ENCODE measurements at places on chromosomes 11 and 22. TPM values are rescaled to one million over a fixed set of nuclear protein-coding genes. Genes with fewer than 3 reads are reported as not detected.

DNA sequence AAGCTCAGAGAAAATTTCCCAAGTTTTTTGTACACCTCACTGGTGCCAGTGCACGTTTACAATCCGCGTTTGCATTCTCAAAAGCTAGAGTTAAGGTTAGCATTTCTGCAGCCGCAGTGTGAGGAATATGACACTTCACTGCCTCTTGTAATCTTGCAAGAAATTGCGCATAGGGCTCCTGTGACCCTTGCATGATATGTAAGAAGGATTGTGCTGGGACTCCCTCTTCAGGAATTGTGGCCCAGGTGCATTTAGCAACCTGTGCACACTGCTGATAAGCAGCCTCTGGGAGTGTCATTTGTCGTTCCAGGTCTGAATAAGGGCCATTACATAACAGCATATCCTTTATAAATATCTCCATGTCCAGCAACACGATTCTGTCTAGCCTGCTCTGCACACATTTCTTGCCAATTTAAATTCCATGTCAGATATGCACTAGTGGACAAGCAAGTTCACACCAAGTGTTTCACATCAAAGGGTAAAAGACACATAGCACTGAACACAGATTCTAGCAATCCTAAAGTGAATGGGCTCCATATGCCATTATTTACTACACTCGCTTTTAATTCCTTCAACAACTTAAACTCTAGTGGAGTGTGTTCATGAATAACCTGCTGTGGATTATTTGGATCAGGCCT lies 69.2 kb upstream of the INCENP start:
- DNase-seq: no peak

GRCh38 chr11:100003985-100004384 lies 683.1 kb upstream of the ARHGAP42 start:
- DNase-seq: no peak

GRCh38 chr22:23076896-23077572 lies 6.7 kb downstream of the GNAZ start:
- no peak for DNase-seq

DNA sequence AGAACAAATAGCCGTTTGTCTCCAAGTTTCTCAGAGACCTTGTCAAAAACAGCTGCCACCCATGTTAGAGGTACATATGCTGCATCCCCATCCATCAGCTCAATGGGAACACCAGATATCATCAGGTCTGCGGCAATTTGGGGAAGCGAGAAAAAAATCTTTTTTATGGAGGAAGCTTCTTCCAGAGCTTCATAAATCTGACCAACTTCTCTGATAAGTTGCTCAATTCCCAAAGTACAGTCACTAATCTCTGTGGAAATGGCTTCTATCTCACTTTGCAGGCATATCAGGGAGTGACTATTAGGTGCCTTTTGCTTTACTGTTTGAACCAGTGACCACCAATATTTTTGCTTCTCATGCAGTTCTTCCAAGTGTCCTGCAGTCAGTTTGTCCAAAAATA lies 34.3 kb upstream of the MRPL17 start:
- no peak for DNase-seq

DNA sequence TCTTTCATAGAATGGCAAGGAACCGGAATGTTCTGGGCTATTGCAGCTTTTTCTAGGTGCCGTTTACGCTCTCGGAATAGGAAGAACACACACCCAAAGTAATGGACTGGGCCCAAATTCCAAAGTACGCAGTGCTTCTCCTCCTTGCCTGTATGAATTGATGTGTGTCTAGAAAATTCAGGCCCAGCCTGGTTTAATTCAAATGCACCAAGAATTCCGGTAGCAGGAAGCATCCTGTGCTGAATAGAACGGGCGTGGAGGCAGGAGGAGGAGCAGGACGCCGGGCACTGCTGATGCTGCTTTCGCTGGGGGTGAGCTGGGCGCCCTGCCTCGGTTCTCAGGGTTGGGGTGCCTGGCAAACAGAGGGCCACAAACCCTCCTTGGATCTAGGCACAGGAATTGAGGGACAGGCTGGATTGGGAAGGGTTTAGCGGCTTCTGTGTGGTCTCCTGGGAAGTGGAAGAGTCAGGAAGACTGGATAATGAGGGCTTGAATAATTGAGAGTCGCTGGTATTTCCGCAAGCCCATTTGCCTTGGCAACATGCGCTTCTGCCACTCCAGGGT lies 2.0 kb downstream of the PARVB start:
- no peak for DNase-seq

GRCh38 chr11:84310268-84310667 lies 1024.1 kb upstream of the CCDC90B start:
- DNase-seq: no peak

DNA sequence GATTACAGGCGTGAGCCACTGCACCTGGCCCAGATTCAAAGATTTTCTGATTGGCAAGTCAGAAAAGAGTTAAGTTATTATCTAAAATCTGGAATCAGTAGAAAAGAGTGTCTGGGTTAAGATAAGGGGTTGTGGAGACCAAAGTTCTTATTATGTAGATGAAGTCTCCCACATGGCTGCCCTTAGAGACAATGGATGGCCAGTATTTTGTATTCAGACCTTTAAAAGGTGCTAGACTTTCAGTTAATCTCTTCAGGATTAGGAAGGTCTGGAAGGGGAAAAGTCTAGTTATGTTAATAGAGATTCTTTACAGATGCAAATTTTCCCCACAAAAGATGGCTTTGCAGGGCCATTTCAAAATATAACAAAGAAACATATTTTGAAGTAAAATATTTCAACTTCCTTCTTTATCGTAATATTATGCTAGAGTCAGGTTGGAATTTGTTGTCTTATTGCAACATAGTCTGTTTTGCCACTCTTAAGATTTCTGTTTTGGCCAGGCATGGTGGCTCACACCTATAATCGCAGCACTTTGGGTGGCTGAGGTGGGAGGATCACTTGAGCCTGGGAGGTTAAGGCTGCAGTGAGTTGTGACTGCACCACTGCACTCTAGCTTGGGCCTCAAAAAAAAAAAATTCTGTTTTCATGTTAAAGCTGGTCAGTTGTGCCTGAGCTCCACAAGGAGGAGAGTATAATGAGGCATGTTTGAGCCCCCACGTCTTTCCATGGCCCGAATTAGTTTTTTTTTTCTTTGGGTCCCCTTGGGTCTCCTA lies 14.0 kb downstream of the GRAMD1B start:
- no peak for DNase-seq

DNA sequence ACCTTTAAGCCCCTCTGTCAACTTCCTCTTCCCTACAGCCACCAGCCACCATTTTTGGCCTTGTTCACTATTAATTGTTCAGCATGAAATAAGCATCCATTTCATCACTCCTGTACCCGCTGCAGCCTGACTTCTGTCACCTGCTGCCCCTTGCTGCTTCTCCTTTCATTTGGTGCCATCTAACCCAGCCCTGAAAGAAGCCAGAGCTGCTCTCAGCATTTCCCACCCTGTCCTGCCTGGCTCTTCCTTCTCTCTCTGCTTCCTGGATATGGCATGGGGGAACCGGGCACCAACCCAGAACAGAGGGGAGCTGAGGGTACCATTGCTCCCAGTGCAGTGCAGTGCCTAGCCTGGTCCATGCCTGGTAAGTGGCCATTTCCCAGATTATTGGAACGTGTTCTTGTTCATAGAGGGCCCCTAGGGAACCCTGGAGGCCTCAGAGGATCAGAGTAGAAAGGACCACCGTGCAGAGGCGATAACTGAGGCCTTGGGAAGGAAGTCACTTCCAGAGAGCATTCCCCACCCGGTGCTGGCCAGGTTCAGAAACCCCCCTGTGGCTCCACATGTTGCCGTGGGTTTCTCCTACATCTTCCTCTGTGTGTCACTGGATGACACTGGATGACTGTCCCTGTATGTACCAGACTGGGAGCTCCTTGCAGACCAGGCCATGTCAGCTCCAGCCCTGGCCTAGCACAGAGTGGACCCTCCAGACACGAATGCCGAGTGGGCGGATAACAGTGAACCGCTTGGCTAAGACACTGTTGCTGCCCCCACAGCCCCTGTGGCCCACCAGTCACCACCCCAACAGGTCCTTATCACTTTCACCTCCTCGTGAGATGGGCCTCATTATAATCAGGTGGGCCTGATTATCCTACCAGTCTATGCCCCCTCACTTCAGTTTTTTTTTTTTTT lies 4.7 kb downstream of the YDJC start:
- no peak for DNase-seq

DNA sequence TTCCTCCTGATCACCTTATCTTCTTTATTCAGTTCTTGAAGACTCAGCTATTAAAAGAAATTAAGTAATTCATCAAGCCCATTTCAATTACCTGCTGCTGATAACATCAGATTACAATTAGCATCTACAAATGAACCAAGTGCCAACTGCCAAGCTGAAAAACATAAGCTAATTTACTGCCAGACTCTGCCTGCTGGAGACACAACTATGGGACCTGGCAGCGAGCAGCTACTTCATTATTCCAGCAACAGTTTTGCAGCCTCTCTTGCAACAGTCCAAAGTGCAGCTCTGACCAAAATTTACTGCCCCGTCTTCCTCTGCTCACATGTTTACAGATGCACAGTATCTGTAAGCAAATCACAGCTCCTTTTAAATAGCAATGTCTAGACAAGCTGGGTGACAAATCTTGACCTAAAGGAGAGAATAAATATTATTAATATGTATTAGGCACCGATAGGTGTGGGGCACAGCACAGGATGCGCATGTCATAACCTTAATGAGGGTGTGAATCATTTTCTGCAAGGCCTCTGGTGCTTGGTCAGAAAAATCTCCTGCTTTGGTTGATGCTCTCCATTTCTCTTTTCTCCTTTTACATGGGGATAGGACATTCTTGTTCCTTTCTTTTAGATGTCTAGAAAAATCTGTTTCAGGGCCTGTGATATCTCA lies 232.2 kb upstream of the PITPNB start:
- no peak for DNase-seq

DNA sequence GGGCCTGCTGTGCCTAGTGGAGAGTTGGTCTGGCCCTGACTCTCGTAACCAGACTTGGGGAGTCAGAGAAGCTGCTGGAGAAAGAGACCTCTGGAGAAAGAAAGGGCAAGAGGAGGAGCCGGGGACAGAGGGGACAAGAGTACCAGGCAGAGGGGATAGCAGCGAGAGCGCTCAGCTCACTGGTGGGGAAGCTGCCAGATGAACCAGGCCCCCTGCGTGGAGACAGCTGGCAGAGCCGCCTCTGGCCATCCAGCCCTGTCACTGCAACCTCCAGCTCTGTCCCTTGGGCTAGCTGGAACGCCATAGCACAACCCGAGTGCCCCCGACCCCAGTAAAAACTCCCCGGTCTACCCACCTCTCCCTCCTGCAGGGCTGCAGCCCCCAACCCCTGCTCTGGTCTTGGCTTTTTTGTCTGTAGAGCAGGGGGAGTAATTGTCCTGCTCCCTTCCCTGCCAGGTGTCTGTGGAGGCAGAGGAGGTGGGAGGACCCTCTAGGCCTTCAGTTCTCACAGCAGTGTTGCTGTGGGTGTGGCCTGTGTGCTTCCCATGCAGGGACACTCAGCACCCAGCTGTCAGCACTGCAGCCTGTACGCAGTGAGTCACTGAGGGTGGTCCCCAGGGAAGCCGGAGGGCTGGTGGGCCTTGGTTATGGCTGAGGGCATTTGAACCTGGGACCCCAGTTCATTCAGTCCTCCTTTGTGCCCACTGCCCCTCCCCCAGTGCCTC lies 4.8 kb upstream of the SUN2 start:
- DNase-seq: no peak

GRCh38 chr11:830295-831117 lies 2.2 kb upstream of the CD151 start:
- peak; percentile 61 for DNase-seq

DNA sequence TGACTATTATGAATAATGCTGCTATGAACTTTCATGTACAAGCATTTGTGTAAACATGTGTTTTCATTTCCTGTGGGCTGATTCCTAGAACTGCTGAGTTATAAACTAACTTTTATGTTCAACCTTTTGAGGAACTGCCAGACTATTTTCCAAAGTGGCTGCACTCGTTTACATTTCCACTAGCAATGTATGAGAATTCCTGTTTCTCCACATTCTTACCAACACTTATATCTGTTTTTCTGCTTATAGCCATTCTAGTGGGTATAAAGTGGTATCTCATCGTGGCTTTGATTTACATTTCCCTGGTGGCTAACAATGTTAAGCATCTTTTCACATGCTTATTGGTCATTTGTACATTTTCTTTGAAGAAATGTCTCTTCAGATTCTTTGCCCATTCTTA lies 35.2 kb upstream of the SCUBE2 start:
- DNase-seq: no peak

DNA sequence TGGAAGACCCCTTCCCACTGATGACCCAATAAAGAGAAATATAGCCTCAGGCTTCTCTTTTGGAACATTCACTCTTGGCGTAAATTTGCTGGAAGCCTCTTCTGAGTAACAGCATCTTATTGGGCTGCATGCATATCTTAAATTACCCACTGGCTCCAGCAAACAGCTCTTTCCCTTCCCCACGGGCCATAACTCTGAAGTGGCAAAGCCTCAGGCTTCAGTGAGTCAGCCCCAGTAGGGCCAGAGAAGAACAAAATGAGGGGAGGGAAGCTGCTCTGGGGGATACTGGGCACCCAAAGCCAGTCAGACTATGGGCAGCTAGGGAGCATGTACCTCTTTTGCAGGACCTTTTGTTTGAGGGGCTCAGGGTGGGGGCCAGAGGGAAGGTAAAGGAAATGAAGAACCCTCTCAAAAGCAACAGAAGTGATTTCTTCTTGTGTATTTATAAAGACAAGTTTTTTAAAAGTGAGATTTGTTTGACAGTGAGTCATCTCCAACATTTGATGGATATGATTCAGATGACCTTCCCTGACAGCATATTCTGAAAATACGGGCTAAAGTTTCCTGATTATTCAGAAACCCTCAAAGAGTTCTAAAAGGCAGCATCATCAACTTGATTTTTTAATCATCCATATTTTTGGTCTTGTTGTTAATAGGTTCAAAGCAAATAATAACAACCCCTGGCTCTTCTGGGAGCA lies 203.4 kb downstream of the KIF18A start:
- no peak for DNase-seq

DNA sequence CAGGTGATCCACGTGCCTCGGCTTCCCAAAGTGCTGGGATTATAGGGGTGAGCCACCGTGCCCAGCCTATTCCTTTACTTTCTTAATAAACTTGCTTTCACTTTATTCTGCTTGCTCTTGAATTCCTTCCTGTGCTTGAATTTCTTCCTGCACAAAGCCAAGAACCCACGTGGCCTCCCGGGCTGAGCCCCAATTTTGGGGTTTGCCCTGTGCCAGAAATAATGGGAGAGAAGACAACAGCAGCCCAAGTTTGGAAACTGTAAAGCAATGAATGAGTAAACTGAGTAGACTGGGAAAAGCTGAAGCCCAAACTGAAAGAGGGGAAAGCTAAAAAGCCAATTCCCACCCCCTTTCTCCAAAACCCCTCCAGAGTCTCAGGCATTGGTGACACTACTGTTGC lies 136.4 kb downstream of the NECTIN1 start:
- DNase-seq: no peak

DNA sequence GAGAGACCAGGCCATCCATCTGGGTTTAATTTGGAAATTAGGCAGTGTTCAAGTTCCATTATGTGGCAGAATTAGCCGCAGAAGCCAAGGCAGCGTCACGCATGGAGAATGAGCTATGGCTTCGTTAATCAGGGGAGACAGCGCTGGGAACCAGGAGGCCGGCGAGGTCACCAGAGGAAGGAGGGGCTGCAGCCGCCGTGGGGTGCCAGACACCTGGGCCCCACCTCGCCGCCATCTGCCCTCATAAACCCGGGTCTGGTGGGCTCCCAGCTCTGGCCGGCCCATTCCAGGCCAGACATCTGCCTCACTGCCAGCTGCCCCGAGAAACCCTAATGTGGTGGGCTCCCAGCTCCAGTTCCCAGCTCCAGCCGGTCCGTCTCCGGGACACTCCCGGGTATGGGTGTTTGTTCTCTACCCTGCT lies 676.9 kb downstream of the BRD1 start:
- no peak for DNase-seq

The SOX6 gene
- 111 TPM for total RNA-seq

The BTBD18 gene
- not detected for total RNA-seq

The FAM227A gene
- total RNA-seq: 0.42 TPM

The GPR83 gene
- 0.05 TPM for total RNA-seq

The ADAMTS8 gene
- total RNA-seq: not detected

The OSM gene
- total RNA-seq: 0.25 TPM

The PAMR1 gene
- total RNA-seq: 5.0 TPM
